ENCODE measurements at places on chromosomes 4 and X.

DNA sequence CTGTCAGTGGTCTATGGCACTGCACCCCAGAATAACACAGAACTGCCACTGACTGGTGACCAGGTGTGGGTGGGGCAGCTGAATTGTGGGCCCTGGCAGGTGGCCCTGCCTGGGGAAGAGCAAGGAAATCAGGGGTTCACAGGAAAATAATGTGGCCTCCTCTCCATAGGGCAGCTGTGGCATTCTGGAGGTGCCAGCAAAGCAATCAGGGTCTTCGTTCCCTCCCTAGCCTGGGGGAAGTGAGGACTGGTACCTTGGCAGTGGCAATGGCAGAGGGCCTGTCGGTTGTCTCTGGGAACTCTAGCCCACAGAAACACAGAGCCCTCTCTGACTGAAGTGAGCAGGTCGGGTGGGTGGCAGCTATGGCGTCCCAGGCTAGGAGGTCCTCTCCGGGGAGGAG is 223.0 kb downstream of the GRIA2 start:
- no peak for DNase-seq

DNA sequence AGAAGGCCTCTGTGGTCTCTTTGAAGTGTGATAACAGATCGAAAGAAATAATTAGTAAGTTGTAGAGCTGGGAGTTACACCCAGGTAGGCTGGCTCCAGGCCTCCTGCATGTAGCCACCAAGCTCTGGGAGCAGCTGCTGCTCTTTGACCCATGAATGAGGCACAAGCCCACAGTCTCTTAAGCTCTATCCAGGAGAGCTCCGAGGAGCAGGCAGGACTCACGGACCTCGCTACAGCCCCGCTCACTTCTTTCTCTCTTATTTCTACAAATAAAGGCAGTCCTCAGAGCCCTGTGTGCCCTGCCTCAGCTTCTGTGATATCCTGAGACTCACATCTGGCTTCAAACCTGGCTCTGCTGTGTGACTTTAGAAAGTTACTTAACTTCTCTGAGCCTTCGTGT is 86.9 kb downstream of the EVC start:
- DNase-seq, result no peak

GRCh38 chr4:4430492-4431195 is 43.7 kb downstream of the NSG1 start:
- peak; percentile 40 for DNase-seq

GRCh38 chrX:38103857-38104812 is 97.8 kb downstream of the SYTL5 start:
- DNase-seq, result no peak

DNA sequence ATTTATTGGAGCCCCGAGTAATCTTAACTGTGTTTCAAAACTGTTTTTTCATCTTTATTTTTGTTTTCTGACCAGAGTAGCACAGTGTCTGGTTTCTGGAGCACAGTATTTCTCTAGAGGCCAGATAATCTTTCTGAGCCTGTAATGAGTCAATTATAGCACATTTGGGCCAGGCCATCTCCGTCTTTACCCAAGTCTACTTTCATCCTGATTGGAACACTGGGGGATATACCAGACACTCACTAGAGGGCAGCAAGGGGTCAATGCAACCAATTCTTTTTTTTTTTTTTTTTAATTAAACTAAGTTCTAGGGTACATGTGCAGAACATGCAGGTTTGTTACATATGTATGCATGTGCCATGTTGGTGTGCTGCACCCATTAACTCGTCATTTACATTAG is 282.0 kb downstream of the ARHGAP24 start:
- no peak for DNase-seq

- DNase-seq, result no peak
Measured at GRCh38 chr4:184955636-184956035, 62.7 kb upstream of the HELT start.

DNA sequence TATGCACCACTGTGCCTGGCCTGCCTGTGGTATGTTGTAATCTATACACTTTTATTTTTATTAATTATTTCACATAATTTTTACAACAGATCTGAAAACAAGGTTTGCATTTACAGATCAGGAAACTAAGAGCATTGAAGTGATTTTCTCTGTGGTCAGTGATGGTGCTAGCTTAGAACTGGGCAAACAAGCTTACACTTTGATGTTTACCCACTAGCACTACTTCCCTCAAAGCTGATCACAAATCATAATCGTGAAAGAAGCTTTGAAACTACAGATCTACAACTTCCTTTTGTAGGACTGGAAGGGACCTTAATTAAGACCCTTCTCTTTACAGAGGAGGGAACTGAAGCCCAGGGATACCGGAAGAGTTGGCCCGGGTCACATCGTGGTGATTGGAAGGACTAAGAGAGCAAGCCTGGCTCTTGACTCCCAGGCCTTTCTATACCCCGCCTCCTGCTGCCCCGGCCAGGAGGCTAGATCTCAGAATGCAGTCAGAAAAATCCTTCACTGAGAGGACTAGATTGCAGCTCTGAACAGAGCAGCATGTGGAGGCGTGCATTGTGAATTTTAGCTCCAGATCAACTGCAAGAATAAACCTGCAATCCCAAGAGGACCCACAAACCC is 93.7 kb upstream of the ZNF827 start:
- DNase-seq, result no peak

DNA sequence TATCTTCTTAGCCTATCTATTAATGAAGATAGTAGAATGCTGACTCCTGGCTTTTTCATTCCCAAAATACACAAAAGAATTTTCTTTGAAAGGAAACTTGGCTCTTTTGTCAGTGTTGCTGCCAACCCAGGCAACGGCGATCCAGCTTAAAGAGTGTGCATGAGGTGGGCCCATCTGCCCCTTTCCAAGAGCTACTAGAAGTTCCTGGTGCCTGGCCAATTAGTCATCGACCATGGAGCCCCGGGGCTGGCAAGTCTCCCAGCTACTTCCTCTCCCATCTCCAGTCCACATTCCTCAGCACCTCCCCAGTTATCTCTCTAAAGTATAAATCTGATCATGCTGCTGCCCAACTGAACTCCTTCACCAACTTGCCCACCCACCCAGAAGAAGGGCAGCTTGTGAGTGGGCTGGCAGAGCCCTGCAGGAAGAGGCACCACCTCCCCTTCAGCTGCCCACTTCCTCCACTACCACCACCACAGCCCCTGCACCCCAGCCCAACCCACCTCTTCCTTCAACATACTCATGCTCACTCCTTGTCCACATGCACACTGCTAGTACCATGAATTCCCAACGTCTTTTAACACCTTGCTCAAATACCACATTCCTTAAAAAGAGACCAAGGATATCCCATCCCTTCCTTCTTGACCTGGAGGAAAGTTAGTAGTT is 158.2 kb upstream of the MAP3K15 start:
- no peak for DNase-seq

- DNase-seq, result no peak
Measured at GRCh38 chr4:89305712-89306437, 1.7 kb downstream of the GPRIN3 start.

- DNase-seq, result no peak
Measured at GRCh38 chrX:8364369-8365141, 100.1 kb upstream of the VCX3B start.

DNA sequence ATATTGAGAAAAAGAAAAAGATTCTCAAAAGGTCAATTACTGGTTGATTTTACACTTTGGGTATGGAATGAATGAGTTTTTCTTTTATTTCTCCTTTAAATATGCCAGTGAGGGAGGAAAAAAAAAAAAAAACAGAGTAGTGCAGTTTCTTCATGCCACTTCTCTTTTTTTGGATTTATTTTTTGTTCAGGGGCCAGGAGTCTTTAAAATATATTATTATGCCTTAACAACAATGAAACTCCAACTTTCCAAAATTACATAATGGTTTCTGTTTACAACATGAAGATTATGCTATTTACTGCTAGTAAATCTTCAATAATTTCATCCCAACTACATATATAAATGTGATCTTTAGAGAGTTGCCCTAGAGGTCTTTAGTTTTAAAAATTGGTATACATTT is 31.9 kb downstream of the DTHD1 start:
- no peak for DNase-seq

DNA sequence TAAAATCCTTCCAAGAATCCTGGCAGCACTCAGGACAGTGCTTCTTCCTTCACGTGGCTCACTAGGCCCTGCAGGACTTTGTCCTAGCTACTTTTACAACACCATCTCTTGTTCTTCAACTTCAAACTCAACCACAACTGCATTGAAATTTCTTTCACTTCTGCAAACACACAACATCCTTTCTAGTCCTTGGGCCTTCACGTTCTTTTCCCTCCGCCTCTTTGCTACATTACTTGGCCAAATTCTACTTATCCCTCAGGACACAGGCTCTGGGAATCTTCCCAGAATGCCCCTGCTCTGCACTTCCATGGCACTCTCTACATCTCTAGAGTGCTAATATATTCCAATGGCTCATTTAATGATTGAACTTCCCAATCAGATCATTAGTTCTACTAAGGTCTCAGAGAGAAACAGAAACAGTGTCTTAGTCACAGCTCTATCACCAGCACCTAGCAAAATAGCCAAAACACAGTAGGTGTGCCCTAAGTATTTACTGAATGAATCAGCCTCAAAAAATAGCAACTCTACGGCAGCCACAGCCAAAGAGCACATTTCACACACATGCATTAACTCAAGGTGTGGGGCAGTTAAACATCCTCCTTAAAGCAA is 73.3 kb downstream of the MANBA start:
- no peak for DNase-seq

- no peak for DNase-seq
Measured at GRCh38 chrX:115173181-115173580, 16.0 kb upstream of the RBMXL3 start.

DNA sequence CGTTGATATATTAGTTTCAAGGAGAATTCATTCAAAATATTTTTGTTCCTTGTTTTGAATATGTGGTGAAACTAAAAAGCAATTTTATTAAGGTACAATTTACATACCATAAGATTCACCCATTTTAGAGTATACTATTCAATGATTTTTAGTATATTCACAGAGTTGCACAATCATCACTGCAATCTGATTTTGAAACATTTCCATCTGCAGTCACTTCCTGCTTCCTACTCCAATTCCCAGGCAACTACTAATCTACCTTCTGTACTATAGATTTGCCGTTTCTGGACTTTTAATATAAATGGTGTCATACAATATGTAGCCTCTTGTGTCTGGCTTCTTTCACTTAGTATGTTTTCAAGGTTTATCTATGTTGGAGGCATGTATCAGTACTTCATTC is 71.3 kb downstream of the SLC9A7 start:
- DNase-seq, result no peak

GRCh38 chr4:54872261-54872660 is 214.5 kb downstream of the KIT start:
- DNase-seq, result no peak

GRCh38 chr4:184108006-184108501 is 109.6 kb downstream of the ENPP6 start:
- no peak for DNase-seq

GRCh38 chrX:155061760-155062159 is 9.2 kb downstream of the CMC4 start:
- DNase-seq, result no peak

DNA sequence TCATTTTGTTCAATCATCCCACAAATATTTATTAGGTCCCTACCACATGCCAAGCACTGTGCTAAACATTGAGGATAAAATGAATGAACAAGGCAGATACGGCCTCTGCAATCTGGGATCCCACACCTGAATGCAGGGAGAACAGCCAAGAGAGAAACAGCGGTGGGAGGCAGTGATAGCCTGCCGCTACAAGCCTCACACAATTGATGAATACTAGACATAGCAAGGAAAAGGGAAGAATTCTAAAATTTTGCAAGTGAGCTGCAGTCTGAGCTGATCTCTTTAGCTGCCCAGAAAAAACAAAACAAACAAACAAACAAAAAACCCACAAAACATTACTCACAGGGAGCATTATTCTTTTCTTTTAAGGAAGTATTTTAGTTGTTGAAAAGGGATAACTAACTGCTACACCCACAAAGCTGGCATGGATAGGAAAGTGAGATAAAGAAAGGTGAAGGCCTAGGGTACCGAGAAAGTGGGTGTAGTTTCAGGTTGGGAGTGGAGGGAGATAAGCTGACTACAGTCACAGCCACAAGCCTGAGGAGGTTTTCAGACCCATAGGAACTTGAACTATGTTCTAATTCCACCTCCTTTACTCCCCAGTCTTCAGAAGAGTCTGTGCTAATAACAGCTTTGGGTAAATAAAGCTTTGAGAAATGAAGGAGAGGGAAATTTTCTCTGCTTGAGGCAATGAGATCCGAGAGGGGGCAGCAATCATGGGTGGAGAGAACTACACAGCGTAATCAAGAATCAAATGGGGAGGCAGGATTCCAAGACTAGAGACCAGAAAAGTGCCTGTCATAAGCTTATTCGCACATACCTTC is 85.4 kb downstream of the SH3RF1 start:
- DNase-seq, result no peak

GRCh38 chr4:3851211-3851610 is 85.0 kb downstream of the ADRA2C start:
- no peak for DNase-seq

GRCh38 chr4:70874268-70875156 is 27.7 kb upstream of the MOB1B start:
- no peak for DNase-seq

DNA sequence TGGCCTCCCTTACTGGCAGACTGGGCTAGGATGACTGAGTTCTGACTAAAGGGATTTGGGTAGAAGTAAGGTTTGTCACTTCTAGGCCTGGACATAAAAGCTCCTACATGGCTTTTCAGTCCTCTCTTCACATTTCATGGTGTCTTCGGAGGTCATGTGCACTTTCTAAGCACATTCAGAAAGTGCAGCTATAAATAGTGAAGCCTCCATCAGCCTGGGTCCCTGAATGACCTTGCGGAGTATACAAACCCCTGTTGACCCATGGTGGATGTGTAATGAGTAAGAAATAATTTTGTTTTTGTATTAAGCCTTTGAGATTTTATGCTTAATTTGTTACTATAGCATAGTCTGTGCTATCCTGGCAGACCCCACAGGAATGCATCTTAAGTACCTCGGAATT is 154.0 kb downstream of the STOX2 start:
- DNase-seq, result no peak

- DNase-seq, result no peak
Measured at GRCh38 chrX:23633834-23634580, 33.3 kb upstream of the PRDX4 start.

GRCh38 chr4:122341886-122342285 is 36.9 kb upstream of the ADAD1 start:
- no peak for DNase-seq

- no peak for DNase-seq
Measured at GRCh38 chr4:120688791-120689190, 233.7 kb downstream of the PRDM5 start.

- DNase-seq, result no peak
Measured at GRCh38 chr4:89110541-89110985, 770 bp upstream of the TIGD2 start.

DNA sequence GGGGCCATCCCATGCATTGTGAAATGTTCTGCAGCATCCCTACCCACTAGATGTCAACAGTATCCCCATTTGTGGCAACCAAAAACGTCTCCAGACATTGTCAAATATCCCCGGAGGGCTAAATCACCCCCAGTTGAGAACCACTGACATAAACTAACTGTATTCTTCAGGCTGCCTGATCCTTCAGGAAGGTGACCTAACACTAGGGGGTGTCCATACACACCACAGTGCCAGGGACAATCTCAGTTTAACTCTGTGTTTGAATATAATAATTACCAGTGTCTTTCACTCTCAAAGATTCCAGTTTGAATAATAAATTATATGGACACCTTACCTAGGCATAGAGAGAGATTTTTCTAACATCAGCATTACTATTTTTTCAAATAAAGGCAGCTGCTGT is 6.4 kb downstream of the ACE2 start:
- no peak for DNase-seq
